ENCODE measurements at places on chromosomes 7 and 10.

DNA sequence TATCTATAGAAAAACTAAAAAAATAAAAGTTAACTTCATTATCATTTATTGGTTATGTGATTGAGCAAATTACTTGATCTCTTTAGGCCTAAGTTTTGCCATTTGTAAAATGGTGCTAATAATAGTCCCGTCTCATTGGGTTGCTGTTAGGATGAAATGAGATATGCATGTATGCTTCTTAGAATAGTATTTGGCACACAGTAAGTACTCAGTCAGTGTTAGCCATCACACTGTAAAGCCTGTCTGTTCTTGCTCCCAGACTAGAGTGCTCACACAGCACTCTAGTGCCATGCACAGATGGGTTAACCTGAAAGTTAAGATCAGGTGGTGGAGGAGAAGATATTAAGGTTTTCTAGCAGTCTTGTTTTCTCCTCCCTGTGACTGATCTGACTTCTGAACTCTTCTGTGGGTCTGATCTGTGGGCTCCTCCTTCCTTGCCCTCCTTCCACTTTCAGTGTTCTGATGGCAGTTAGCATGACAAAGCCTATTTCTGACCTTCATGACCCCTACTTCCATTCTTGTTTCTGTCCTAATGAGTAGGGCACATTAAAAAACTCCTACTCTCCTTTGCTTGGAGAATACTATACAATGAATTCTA is 167.5 kb downstream of the RNLS start:
- no peak for DNase-seq

DNA sequence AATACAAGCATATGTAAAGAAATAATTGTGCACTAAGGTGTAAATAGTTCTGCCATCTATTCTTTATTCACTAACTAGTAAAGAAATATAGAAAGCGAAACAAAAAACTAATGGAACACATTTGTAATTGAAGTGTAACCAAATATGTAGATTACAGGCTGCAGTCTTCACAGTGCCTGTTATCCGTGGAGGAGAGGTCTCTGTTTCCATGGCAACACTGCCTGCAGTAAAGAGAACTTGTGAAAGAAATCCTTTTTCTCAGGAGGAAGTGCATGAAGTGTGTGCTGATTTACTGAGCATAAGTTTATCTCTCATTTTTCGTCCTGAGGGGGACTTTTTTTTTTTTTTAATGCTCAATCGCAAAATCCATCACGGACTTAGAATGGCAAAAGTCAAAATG is 102.5 kb downstream of the APBB1IP start:
- DNase-seq, result no peak

DNA sequence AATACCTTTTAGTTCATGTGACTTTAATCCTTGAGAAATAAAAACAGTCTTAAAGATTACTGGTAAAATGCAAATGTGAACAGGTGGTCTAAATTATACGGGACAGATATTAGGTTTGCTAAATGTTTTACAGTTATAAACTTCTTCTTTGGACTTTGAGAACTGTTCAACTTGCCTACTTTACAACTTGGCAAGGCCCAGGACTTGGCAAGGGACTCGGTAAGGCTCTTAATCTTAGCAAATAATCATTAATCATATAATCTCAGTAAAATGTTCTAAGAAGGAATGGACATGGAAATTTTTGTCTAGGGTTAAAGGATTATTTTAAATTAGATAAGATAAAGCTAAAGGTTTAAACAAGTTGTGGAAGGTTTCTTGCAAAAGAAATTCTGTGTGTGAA is 4.8 kb upstream of the UBE2D4 start:
- DNase-seq, result no peak

DNA sequence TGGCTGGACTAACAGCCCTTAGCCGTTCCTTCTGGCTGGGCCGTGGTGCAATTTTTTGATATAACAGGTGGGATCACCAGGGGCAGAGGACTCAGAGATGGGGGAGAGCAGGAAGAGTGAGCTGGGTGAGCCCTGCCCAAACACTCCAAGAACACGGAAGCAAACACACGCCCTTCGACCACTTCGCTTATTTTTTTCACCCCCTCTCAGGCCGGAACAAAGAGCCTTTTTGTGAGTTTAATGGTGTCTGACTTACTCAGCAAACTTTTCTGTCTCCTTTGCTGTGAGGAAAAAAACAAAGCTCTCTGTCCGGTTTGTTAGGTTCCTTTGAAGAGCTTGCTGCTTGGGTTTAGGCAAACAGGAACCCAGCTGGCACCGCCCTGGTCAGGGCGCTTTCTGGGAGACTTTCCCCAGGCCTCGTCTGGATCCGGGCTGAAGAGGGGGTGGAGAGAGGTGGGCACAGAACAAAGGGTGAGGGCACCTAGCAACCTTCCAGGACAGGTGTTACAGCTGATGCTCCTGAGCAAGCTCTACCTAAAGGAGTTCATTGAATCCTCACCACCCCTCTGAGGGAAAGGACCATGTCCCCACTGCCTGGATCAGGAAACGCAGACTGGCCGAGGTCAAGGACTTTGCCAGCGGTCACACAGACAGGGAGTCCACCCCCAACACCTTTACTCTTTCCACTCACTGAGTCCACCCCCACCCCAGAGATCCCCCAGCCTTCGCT is 23.3 kb downstream of the CALML3 start:
- DNase-seq, result no peak

- no peak for DNase-seq
Observed at GRCh38 chr7:137734221-137734620, 112.6 kb downstream of the DGKI start.

DNA sequence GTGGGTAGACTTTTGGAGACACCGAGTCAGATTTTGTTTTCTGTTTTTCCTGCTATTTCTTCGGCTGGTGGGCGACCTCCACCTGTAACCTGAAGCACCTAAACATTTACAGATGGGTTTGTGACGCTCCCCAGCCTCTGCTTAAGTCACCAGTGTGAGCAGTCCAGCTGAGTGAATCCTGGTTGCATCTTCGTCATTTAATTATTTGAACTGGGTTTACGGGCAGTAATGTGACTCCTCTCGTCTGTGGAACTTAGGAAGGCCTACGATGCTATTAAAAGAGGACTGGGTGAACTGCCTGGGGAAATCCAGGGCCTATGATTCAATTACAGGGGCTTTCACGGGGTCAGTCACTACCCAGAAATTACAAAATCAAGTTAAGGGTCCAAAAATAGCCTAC is 52.5 kb downstream of the WNT2 start:
- no peak for DNase-seq

- no peak for DNase-seq
Observed at GRCh38 chr7:38703093-38703492, 71.9 kb upstream of the AMPH start.

DNA sequence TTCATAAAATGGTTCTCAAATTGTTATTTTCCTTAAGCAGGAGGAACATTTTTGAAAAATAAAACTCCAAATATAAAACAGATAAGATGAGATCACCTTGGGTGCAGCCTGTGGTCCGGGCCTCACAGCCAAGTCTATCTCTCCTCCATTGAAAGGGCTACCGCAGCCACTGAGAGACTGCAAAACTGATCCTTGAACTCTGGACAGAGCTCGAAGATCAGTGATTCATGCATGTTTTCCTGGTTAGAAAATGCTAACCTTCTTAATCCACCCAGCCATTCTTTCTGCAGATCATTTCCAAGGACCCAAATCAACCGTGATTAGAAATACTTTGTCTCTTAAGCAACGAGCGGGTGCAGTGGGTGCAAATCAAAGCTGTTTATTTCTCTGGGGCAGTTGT is 378.8 kb downstream of the PLXDC2 start:
- DNase-seq, result no peak

DNA sequence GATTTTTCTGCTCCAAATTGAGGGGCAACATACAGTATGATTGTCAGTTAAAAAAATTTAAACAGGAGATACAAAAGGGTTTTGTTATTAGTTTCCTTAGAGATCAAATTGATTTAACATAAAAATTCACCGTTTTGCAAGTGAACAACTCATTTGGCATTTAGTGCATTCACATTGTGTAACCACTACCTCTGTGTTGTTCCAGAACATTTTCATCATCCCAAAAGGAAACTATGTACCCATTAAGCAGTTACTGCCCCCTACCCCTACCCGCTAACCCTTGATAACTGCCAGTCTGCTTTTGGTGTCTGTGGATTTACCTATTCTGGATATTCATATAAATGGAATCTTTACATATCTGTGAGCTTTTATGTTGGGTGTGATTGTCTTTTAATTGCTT is 3.1 kb downstream of the ZRANB1 start:
- DNase-seq, result no peak

DNA sequence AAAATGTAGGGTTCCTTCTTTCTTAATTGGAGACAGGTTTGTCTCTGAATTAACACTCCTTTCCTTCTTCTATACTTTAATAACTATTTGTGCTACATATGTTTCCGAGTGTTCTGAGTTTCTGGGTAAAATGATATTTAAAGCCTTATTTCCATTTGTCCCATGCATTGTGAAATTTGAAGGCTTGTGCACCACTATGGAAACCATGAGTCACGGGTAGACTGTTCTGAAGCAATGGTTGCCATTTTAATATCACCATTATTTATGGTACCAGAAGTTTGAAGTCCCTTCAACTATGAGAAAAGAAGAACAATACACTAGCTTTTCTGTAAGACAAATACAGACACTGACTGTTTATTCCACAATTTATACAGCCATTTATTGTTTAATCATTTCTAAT is 44.7 kb upstream of the ZEB1 start:
- DNase-seq, result no peak

- no peak for DNase-seq
Observed at GRCh38 chr7:69657331-69657730, 59.1 kb downstream of the AUTS2 start.

GRCh38 chr7:137439829-137440825 is 96.6 kb upstream of the PTN start:
- DNase-seq, result peak; percentile 1

- no peak for DNase-seq
Observed at GRCh38 chr10:89332123-89332633, 4.4 kb downstream of the IFIT3 start.
